NCI-H510A treated with DMSO at 0.1 percent for 48 hours (cell line): ENCODE measurements at places on chromosomes 2 and 18.

DNA sequence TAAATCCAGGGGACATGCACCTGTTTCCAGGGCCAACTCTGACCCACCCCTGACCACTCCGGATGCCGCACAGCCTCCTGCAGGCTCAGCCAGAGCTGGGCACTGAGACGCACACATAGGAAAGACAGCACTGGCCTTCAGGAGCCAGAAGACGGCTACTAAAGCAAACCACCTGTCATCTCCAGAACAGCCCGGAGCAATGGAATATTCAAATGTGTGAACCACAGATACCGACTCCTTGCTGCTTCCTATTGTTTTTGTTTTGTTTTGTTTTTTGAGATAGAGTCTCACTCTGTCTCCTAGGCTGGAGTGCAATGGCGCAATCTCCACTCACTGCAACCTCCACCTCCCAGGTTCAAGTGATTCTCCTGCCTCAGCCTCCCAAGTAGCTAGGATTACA is 94.0 kb downstream of the LAMA1 start:
- DNase-seq, result no peak

DNA sequence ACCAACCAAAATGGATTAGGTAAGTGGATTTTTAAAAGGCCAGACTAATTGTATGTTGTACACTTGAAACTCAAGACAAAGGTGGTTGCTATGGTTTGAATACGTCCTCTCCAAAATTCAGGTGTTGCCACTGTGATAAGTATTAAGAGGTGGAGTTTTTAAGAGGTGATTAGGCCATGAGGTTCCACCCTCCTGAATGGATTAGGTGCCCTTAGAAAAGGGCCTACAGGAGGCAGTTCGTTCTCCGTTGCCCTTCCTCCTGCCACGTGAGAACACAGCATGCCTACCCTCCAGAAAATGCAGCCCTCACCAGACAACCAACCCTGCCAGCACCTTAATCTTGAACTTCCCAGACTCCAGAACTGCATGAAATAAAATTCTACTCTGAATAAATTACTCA is 51.2 kb downstream of the CHMP3 start:
- no peak for DNase-seq

- DNase-seq, result peak; percentile 99
Measured at GRCh38 chr2:177212106-177212890, at the start of gene HNRNPA3. TSS of gene HNRNPA3 (plus strand) at chr2:177212794. CDS start at chr2:177212800, 6 bp downstream.

- DNase-seq, result no peak
Measured at GRCh38 chr2:21282515-21282898, 158.7 kb downstream of the TDRD15 start.

GRCh38 chr18:69518989-69519388 is 118.3 kb downstream of the DOK6 start:
- no peak for DNase-seq

GRCh38 chr2:25257931-25258846 is 83.5 kb downstream of the DNMT3A start:
- peak; percentile 5 for DNase-seq

DNA sequence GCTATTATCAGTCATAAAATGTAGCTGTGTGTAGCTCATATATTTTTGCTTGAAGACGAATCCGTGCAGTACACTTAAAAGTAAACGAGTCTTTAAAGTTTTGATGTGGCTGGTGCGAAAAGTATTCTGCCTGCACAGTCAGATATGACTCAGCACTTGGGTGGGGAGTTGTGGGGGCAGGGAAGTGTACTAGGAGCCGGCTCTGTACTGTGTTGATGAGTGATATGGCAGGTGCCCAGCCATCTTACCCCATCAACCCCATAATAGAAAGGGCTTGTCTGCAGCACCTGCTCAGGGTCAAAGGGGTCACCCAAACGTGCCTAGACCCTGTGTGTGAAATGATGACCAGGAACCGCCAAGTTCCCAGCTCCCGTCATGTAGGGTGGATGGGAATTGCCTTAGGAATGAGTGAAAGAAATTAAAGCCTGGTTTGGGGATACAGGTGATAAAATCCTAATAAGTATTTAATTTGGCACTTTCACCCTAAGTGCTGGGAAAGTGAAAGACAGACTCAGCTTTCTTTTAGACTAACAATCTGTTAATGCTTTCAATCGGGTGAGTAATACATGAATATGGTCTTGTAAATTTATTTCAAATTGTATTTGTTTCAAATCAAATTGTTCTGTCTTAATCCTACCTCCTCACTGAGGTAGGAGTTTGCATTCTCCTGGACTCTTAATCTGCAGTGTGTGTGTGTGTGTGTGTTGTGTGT is 48.0 kb downstream of the BCL2L11 start:
- peak; percentile 55 for DNase-seq

DNA sequence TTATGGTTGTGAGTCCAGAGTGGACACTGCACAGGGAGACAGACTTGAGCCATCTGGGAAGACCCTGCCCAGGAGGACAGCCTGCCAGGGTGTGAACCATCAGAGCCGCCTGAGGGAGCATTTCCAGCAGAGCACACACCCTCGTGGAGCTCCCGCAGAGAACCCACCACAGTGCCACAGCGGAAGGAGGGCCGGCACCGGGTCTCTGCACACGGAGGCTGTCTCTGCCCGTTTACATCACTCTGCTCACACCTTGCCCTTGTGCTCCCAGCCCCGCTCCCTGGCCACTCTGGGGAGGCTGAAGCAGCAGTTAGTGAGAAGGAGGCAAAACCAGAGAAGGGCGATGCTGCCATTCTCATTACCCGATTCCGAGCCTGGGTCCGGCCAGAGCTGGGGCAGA is 161.9 kb downstream of the KLHL29 start:
- DNase-seq, result no peak

GRCh38 chr2:36732673-36733036 is 36.1 kb downstream of the VIT start:
- no peak for DNase-seq

- DNase-seq, result no peak
Measured at GRCh38 chr2:3257166-3257565, 120.5 kb downstream of the EIPR1 start.

DNA sequence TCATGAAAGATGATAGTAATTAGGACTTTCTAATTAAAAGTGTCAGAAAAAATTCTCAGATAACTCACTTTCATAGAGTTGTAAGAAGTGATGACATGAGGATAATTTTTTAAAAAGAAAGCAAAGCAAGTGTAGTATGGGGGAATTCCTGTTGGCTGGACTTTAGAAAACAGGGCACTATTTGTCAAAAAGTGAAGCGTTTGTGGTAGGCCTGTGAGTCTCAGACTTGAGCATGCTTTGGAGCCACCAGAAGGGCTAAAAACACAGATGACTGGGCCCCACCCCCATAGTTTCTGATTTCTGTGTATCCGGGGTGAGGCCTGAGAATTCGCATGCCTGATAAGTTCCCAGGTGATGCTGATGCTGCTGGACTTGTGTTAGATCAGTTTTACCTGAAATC is 222.6 kb upstream of the LRRTM1 start:
- DNase-seq, result no peak

DNA sequence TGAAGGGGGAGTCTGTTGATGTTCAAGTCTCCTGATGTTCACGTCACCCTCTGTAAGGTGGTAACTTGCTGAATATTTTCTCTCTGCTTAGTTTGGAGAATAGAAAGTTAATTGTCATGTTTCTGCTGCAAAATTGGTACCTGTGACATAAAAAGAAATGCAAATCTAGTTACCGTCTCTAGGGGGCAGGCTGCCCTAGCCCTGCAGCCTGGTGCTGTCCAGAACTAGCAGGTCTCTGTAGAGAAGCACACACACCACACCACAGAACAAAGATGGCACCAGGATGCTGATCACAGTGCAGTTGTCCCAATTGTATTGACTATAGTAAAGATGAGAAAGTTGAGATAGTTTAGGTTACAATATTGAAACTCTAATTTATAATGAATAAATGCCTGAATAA is 47.0 kb downstream of the SLC9A4 start:
- DNase-seq, result no peak

- DNase-seq, result no peak
Measured at GRCh38 chr2:105072039-105072438, 34.2 kb downstream of the MRPS9 start.

GRCh38 chr2:68776124-68776523 is 41.5 kb downstream of the ARHGAP25 start:
- DNase-seq, result no peak

DNA sequence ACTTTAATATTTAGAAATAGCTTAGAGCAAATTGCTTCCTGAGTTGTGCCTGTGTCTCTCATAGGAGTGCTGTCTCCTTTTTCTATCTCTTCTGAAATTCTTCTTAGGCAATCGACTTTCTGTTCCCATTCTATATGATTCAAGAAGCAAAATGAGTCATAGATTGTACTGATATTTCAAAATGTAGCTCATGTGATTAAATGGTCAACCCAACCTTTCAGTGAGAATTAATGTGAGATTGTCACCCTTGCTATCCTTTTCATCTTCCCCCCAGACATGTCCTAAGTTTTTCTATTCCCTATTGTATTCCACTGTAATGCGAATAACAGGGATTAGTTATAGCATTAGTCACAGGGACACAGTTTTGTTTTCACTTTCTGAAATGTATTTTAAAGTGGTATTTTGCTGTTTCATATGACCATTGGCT is 413.6 kb downstream of the THSD7B start:
- no peak for DNase-seq

DNA sequence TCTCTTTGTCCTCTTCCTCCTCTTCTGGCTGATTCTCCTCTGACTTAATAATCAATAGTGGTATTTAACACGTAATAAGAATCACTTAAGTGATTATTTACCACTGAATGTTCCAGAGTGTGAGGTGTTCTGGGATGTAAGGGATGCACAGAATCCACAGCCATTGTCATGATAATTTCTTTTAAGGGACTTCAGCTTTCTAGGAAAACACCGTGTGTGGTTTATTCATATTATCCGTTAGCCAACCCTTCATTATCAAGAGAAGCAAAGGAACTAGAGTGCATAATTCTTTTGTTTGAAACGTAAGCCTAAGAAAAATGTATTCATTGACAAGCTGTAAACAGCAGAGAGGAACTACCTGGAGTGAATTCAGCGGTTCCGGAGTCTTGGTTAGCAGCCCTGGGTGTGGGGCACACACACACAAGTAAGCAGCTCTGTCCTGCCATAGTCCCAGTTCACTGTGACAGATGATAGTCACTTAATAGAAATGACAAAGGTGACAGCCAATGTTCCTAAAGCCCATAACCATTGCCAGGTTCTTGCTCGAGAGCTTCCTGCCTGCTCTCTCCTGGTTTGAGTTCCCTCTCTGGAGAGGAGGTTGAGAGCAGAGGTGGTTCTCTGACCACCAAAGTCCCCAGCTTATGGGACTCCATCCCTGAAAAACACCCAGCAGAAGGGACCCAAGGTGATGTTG is 101.9 kb downstream of the ACOXL start:
- DNase-seq, result no peak

DNA sequence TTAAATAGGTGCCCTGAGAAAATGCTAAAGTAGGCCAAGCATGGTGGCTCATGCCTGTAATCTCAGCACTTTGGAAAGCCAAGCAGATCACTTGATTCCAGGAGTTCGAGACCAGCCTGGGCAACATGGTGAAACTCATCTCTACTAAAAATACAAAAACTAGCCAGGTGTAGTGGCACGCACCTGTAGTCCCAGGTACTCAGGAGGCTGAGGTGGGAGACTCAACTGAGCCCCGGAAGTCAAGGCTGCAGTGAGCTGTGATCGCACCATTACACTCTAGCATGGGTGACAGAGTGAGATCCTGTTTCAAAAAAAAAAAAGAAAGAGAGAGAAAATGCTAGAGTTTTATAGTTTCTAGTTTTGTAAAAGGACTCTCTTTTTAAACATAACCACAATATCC is 12.0 kb downstream of the ANKRD44 start:
- no peak for DNase-seq

- peak; percentile 61 for DNase-seq
Measured at GRCh38 chr2:15119722-15120175, 441.4 kb downstream of the NBAS start.

- no peak for DNase-seq
Measured at GRCh38 chr2:240259201-240259923, 118.9 kb upstream of the OTOS start.

GRCh38 chr18:24089076-24089475 is 49.8 kb upstream of the CABYR start:
- DNase-seq, result no peak

- DNase-seq, result peak; percentile 29
Measured at GRCh38 chr2:104703669-104704068, 150.2 kb upstream of the POU3F3 start.

DNA sequence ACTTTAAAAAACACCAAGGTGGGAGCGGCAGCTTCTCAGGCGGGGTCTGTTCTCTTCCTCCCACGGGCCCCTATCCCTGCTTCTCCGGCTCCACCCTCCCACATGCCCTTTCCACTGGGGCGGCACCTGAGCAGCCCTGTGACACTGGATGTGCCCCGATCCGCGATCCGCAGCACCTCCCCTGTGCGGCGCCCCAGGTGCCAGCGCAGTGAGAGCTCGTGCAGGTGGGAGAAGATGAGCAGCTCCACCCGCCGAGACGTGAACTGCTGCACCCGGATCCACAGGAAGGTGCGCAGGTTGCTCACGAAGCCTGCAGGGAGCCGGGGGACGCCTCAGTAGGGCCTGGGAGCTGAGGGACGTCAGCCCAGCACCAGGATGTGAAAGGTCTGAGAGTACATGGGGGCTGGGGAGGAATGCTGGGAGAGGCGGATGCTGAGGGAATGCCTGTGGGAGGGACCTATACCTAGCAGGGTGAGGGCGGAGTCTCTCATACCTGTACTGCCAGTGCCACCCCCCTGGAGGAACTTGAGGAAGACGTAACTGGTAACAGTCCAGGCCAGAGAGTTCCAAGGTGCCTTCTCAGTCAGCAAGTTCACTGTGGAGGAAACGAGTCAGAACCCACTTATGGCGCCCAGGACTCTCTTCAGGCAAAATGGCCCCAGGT is 2.8 kb downstream of the ABCB6 start:
- DNase-seq, result no peak

DNA sequence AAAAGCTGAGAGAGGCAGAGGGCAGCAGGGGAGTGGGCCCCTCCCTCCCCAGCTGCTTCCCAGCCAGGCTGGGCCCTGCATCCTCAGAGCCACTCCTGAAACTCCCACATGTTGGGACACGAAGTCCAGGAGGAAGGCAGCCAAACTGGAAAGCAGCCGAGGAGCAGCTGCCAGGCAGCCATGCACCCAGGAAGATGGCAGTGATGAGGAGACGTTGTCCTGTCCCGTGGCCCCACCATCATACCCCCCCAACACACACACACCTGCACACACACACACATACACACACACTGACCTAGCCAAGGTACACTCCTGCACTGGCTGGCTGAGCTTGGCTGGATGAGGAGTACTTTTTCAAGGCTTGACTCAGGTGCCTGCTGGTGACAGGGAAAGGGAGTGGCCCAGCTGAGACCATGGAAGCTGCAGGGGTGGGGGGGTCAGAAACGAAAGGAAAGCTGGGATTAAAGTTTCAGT is 106.0 kb downstream of the CYP26B1 start:
- no peak for DNase-seq

GRCh38 chr2:205706769-205707381 is 24.6 kb downstream of the NRP2 start:
- peak; percentile 87 for DNase-seq

- no peak for DNase-seq
Measured at GRCh38 chr2:159326569-159327255, 40.2 kb upstream of the WDSUB1 start.
